CD14-positive monocyte (primary cell): ENCODE measurements at places on chromosomes 4 and X. TPM values are rescaled to one million over a fixed set of nuclear protein-coding genes. Genes with fewer than 3 reads are reported as not detected.

The GAGE12E gene
- not detected for polyA plus RNA-seq

The MAGED4B gene
- polyA plus RNA-seq, result 0.04 TPM in 1 of 2 replicates, not detected in the other

DNA sequence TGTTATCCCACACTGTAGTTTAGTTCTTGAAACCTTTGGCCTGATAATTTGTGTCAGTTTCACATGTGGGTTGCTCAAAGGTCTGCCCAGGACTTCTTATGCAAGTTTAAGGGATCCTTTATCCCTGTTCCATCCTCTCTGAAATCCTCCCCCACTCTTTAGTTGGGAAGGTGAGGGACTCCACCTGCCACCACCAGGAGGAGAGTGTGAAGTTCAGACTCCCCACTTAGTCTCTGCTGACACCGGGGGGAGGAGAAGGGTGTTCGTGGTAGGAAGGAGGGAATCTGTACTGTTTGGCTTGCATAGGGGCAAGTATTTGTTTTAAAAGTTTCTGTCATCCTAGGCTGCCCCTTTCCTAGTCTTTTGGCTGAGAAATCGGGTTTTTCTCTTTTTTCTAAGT, 211.8 kb downstream of the PPP4R3C start:
- no peak for DNase-seq

GRCh38 chr4:180407275-180407885, 1835.8 kb upstream of the TENM3 start:
- DNase-seq, result no peak

DNA sequence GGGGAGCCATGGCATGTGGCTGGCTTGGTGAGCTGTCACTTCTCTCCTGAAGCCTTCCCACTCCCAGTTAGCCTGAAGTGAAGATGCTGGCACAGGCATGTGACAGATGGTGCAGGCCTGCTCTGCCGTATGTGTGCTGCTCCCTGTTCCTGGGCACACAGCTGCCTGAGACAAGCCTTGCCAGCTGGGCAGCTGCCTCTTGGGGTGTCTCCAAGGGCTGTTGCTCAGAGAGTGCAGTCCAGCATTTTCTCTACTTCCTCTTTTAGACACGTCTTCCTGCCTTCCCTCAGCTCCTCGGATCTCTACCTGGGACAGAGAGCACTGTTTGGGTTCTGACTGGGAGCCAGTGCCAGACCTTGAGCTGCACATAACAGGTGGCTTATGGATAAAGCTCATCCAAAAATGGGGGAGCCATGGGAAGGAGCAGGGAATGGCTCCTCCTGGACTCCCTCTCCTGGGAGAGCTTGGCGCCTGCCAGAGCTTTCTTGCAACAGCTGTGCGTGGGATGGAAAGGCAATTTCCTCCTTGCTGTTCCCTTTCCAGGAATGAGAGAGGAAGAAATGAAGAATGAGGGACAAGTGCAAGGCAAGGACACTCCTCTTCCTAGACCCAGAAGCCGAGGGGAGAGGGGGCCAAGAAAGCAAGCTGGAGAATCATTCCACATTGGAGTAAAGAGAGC, 132.9 kb downstream of the MSL3 start:
- no peak for DNase-seq

The FRMPD4 gene
- not detected for polyA plus RNA-seq
